ENCODE measurements at places on chromosomes 4 and X.
A peak's percentile ranks its signal among the peaks of the same experiment; 100 is the strongest.

DNA sequence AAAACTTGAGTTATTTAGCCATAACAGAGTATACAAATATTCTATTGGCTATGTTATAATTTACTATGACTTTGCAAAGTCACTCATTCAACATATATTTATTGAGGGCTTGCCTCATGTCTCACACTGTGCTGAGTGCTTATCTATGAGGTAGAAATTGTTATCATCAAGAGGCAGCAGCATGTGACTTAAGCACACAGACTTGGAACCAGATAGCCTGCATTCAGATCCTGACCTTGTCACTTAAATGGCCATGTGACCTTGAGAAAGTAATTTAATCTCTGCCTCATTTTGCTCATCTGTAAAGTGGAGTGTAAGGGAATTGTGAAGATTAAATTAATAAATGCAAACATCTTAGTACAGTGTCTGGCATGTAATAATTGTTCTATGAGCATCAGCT lies 10.1 kb upstream of the EXOSC9 start:
- DNase-seq: no peak

DNA sequence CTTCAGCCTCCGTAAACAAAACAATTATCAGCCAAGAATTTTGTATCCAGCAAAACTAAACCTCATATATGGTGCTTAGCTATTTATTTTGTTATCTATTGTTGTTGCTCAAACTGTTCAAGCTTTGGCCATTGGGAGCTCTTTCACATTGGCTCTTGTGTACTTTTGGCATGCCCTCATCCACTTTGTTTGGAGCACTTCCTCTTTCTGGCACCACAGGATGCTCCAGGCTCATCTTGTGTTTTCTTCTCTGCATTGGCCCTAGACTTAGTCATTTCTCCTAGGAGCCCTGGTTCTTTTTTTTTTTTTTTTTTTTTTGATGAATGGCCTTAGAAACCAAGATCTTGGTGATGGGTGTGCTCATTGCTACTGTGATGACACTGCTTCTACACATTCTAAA lies 74.5 kb downstream of the DIPK2B start:
- peak; percentile 31 for DNase-seq

GRCh38 chr4:8250227-8250626 lies 19.3 kb upstream of the HTRA3 start:
- no peak for DNase-seq

DNA sequence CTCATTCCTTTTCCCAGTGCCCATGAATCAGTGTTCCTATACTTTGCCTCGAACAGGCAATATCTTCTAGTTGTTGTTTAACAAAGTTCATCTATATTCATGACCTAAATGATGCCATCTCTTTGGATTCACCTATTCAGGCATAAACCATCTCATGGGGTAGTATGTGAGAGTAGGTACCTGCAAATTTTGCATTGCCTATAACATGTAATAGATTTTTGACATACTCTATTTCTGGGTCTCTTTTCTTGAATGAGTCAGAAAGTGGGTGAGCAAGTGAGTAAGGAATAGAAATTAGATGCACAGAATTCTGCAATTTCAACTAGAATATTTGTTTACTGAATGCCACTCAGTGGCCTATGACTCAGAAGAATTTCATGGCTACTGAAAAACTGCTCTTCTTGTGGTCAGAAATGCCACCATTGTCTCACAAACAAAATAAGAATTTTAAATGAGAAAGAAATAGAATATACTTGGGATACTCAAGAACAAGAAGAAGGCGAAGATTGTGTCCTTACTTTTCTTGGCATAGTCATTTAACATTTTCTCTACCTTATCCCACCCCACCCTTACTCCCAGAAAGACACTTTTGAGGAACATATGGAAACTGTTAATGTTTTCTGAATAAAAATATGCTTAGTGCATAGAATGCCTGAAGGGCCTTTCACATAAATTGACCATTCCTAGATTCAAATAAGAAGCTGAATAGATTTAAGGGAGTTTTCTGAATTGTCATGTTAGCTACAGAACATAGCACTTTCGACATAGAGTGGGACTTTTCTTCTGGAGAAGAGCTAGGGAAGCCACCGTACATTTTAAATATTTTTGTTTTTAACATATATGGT lies 86.8 kb downstream of the HHIP start:
- no peak for DNase-seq

- DNase-seq: peak; percentile 5
Measured at GRCh38 chr4:128355305-128355704, 67.7 kb upstream of the PGRMC2 start.

DNA sequence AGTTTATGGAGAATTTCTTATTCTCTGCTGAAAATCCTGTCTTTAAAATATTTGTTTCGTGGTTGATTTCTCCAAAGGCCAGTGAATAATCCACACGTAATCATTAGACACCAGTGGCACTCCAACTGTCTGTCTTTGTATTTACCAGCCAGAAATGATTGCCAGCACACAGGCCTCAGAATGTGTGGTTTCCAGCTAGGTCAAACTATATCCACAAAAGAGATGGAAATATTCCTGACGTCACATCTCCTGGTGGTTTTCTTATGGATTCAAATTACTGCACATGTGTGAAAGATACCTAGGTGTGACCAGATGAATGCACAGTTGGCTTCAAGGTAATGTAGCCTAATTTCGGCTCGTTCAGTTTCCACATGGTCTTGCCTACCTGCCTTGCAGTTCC lies 27.2 kb upstream of the TENM3 start:
- no peak for DNase-seq

DNA sequence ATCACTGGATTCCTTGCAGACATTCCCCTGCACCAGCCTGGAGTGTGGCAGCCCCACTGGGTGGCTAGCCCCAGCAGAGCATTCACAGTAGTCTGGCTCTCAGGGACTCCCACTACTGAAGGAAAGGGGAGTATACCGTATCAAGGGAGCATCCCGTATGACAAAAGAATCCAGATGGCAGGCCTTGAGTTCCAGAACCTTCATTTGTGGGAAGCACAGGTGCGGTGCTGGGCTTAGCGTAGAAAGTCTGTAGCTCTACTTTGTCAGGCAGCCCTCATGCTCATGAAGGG lies 79.6 kb downstream of the CENPC start:
- DNase-seq: no peak

- no peak for DNase-seq
Measured at GRCh38 chrX:127300511-127300910, 481.0 kb downstream of the PRR32 start.

DNA sequence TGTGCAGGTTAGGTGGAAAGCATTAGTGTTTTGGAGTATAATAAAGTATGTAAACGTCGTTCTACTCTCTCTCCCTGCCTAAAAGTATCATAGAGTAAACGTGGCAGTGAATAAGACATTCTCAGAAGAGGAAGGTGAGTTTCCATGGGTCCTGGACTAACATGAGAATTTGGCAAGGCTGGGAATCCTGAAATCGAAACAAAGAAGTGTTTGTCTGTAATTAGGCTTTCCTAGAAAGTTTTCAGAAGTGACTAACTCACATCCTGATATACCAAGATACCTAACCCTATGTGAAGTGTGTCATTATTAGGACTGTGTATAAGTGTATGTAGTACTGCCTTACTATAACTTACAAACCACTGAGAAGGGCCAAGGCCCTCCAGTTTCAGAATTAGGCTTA lies 50.7 kb upstream of the MAOA start:
- no peak for DNase-seq

DNA sequence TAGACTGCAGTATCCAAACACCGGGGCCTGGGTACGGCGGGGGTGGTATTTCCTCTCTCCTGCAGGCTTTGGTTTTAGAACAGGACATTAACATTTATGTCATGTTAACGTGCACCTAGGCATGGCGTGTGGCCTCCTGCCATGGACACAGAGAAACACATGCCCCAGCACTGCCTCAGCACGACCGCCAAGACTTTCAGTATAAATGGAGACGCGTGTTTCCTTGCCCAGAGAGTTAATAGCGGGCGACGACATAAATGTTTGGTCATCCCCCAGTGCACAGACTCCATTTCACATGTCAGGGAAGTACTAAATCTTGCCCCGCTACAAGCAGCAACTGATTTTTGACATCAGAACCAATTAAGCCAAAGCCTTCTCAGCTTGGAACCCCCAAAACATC lies 737.9 kb downstream of the RAB28 start:
- DNase-seq: no peak

DNA sequence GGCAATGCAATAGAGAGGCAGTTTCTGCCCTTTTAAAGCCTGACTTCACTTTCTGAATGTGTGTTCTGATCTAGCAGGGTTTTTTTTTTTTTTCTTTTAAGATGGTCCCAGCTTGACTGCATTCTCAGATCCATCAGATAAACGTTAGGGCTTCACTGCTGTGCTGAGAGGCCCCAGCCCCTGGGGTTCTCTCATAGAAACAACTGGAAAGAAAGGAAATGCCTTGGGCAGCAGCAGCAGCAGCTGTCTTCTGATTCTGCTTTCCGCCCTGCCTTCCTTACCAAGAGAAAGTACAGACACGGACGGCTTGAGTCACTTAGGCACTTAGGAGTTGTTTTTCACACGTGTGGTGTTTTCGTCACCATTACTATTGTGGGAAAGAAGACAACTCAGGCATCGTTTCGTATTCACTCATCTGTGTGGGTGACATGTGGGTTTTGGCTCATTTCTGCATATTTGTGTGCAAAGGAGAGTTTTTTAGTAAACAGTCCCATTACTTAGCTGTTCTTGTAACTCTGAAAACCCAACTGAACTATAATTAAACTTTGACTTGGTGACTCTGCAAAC lies 172.0 kb downstream of the PTTG2 start:
- DNase-seq: no peak

DNA sequence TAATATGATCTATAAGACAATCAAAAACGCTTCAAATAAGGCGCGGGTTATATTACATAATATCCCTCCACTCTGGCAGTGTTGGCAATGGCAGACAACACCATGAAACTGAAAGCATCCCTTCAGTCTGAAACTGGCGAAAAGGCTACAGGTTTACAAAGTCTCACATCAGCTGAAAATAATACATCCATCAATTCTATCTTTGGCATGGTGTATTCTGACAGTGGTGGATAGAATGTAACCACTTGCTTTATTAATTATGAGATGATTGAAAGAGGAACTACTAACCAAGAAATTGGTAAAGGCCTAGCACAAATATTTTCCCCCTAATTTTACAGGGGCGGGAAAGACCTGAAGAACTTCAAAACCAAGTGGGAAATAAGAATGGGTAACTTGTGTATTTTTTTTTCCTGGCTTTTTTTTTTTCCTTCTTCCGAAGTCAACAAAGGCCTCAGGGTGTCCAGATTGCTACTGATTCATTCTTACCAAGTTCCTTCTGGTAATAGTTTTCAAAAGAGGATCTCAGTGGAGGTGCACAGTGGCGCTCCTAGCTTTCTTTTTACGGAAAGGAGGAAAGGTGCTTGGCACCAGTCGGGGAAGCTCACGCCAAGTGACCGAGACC lies 728 bp downstream of the UBA6 start:
- peak; percentile 28 for DNase-seq

- DNase-seq: no peak
Measured at GRCh38 chr4:150821641-150822040, 193.4 kb downstream of the LRBA start.

DNA sequence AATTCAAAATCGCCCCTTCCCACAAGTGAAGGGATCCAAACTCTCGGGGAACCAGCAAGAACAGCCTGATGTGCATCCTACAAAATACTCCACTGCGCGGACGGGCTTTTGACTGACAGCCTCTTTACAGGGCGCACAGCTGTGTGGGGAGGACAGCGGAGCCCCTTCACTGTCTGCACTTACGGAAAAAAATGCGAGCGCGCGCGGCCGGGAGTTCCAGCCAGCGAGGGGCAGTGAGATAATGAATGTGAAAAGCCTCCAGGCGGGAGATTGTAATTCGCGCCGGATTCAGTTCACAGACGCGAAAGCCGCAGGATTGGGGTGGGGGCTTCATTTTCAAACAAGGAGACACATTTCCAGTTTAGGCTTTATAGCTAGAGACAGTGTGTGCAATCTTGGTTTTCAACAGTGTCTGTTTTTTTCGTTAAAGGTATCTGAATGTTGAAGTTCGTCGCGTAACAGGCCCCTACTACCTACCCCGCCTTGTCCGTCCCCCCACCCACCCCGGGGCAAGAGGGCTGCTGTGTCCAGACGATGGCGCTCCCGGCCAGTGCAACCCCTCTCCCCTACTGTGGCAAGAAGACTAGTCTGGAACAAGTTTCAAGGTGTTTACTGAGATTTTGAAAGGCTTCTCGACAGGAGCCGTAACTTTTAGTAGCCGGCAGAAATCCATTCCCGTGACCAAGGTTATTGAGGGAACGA lies 1.7 kb upstream of the GPR50 start:
- DNase-seq: no peak

GRCh38 chr4:7890635-7891393 lies 48.8 kb downstream of the AFAP1 start:
- DNase-seq: no peak

- no peak for DNase-seq
Measured at GRCh38 chrX:3697701-3698279, 15.7 kb downstream of the PRKX start.

GRCh38 chr4:163611182-163611581 lies 116.7 kb downstream of the TMA16 start:
- DNase-seq: peak; percentile 8

DNA sequence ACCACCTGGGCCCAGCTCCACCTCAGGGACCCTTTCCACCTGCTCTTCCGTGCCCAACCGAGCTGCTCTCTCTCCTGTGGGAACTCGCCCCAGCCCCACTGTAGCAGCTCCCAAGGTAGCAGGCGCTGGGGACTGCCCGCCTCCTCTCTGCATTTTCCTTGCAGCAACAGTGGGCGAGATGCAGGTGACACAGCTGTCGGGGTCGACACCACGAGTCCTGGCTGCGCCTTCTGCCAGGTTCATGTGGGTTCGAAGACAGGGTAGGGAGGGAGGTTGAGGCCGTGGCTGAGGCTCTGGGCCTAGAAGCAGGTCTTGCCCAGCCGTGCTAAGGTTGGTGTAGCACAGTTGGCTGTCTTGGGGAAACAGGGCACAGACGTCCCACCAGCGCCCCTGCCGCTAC lies 245.2 kb upstream of the FSTL5 start:
- DNase-seq: no peak

GRCh38 chr4:27886120-27886519 lies 1025.5 kb downstream of the STIM2 start:
- DNase-seq: no peak

- DNase-seq: no peak
Measured at GRCh38 chr4:56641494-56642051, 39.5 kb downstream of the HOPX start.

DNA sequence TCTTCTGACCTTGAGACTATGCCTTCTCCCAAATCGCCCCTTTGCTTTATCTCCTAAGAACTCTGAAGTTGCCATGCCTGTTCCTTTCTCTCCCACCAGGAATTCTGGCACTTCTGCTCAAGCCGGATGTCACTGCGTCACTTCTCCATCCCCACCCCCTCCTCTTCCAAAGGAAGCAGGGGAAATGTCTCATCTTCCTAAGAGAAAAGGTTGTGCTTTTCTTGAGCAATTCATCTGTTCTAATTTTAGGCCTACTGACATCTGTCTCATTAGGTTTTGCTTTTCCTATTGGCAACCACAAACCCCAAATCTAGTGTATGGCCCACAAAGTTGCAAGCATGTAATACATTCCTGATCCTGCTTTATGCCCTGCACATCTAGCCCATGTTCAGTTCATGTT lies 163.1 kb upstream of the PLAC1 start:
- DNase-seq: peak; percentile 57

Data from NB4 (cell line).